Fibroblast of lung (primary cell): ENCODE measurements at places on chromosomes 13 and 19.

GRCh38 chr13:59279028-59279427 lies 884.7 kb downstream of the DIAPH3 start:
- DNase-seq = peak; percentile 18

DNA sequence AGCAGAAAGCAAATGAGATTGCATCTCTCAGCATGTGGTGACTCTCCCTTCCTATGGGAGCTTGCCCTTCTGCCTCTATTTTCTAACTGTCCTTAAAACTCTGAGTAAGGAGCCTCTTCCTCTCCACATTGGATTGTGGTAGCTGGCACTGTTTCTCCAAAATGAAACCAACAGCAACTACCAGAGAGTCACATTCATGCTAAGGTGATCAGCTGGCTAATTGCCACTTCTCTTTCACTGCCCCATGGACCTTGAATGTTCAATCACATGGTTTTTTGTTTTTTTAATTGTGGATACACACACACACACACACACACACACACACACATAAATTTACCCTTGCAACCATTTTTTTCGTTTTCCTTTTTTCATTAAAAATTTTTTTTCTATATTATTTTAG lies 154.7 kb upstream of the TSC22D1 start:
- no peak for DNase-seq

- no peak for DNase-seq
These were observed 87.3 kb upstream of the ZNF536 start for GRCh38 chr19:30284885-30285284.

DNA sequence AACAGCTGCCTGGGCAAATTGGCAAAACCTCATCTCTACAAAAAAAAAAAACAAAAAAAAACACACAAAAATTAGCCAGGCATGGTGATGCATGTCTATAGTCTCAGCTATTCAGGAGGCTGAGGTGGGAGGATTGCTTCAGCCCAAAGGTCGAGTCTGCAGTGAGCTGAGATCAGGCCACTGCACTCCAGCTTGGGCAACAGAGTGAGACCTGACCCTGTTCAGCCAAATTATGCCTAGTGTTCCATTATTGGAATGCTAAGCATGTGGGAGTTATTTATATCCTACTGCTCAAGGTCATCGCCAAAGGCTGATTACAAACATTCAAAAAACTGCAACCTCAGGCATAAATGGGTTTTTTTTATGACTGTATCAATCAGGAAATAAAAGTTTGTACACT lies 1251.0 kb upstream of the PCDH9 start:
- no peak for DNase-seq

- DNase-seq = peak; percentile 90
These were observed 309.4 kb upstream of the KLF12 start for GRCh38 chr13:74443631-74444030.

DNA sequence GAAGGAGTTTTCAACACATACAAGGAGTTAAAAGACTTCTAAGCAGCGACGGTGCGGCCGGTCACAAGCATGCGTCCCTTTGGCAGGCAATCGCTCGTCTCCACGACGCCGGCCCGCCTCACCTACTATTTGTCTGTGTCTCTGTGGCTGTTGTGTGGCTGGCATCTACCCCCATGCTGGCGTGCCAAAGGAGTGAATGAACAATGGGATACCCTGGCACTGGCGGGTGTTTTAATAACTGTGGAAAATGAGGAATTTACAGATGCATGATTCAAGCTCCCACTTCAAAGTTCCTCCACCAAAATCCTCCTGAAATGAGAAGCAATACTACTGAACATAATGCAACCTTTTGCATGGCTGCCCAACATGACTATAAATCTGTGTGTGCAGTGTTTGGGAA lies 176.6 kb downstream of the KLF5 start:
- DNase-seq = peak; percentile 76

DNA sequence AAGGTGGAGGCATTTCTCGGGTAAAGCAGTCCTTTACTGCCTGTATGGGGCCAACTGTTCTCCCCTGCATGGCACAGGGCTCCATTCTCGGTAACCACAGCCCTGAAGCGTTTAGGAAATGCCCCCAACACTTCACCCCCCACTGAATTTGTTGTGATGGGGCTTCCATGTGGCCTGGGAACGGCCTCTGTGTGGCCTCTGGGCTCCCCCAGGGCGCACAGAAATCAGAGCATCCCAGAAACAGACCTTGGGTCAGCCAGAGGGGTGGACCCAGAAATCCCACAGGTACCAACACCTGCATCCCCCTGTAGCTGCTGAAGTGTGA lies 153.7 kb upstream of the VSTM2B start:
- no peak for DNase-seq

DNA sequence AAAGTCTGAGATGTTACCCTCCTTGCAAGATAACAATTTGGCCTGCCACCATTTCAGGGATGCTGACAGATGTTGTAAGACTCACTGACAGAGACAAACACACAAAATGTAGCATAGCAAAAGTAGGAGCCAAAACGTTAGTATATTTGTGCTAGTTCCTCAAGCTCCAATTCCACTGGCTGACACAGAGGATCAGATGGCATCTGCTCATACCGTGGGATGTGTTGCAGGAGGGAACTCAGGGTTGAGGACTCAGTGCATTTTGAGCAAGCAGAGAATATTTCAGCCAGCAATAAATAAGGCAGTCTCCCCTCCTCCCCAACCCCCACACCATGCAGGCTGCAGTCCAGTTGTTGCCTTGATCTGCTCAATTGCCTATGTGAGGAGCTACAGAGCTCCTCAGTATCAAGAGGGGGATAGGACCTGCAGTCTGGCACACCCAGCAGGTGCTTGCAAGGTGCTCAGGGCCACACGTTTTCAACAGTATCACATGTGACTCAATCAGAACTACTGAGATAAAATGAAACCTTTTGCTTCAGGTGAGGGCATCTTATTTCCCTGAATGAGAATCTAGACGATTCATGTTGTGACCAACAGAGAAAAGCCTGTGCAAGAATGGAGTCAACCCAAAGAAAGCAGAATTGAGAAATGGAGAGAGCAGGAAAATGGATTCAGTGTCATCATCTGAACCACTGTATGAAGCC lies 23.6 kb upstream of the LRCH1 start:
- no peak for DNase-seq

- DNase-seq = peak; percentile 7
These were observed 2.9 kb upstream of the PCDH8 start for GRCh38 chr13:52851137-52851962.

GRCh38 chr13:51818781-51819511 lies 15.0 kb upstream of the DHRS12 start:
- DNase-seq = peak; percentile 40

DNA sequence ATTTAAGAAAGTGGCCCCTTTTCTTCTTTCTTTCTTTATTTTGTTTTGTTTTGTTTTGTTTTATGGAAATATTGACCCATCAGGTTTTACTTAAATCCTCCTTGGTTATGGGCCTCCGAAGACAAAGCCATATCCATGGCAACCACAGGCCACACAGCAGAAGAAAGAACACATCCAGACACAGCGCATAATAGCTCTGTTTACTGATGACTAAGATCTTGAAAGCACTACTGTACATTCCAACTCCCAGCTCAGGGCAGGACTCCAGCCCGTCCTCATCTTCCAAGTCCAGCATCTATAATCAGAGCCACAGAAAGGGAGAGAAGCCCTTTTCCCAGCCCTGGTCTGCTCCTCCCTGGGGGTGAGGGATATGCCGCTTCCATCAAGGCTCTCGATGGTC lies 84.3 kb downstream of the NUFIP1 start:
- peak; percentile 98 for DNase-seq
